G401 (cell line): ENCODE measurements at places on chromosomes 12 and 14. TPM values are rescaled to one million over a fixed set of nuclear protein-coding genes. Genes with fewer than 3 reads are reported as not detected.

CRY1 gene
- total RNA-seq: 142 and 152 TPM in 2 replicates

WNT1 gene
- not detected in 2 replicates for total RNA-seq

UNC79 gene
- 0.44 TPM in 1 of 2 replicates, not detected in the other for total RNA-seq

DNA sequence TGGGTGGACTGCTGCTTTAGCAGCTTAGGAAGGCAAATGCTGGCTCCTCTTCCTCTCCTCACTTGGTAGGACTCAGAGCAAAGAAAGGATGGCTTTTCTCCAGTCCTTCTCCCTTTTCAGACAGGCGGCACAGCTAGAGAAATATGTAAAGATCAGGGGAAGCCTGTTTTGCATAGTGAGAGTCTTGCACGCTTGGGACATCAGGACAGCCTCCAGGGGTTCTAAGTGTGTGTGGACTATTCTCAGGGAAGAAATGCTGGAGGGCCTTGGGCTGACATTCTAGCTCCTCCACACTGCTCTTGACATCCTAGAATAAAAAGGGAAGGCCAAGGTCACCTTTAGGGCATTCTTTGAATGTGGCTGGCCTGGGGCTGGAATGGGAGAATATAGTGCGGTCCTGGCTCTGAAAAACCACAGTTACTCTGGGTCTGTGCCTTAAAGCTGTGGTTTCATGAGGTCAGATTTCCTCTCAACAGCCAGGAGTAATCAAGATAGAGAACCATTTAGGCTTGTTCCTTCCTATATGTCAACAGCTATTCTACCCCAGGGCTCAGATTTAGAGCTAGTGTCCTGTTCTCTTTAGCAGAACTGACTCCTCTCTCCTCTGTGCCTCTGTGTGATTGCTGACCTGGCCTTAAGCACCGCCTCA, 24.3 kb downstream of the CMA1 start:
- no peak for DNase-seq

DNA sequence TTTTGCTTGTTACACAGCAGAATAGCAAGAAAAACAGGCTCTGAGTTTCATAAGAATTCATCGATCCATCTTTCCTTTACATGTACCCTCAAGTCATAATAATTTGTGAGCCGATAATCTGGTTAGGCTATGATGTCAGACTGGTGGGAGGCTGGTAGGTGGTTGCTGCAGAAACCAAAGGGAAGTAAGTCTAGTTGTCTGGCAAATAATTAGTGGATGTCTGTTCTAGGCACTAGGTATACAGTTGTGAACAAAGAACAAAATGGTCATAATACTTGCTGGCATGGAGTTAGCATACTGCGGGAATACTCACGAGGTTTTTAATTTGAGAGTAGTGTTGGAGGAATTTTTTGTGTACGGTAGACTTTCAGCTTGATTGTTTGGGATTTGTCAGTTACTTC, 8.8 kb downstream of the SUSD6 start:
- DNase-seq: peak; percentile 40

DNA sequence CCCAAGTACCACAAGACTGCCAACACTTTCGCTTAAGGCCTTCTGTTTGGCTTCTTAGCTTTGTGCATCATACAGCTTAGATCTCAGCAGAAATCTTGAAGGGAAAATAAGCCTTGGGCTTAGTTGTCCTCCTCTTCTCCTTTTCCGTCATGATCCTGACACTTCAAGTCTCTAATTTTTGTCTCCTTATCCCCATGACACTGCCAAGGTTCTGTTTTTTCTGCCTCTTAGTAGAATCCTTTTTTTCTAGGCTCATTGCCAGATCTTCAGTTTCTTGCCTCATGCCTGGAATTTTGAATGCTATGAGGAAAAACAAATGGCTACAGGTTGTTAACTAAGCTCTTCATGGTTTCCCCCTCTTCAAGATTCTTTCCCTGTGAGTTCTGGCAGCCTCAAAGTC, 450.4 kb downstream of the LRFN5 start:
- DNase-seq: no peak

GRCh38 chr12:115209230-115209629, 525.3 kb upstream of the TBX3 start:
- DNase-seq: peak; percentile 10

DNA sequence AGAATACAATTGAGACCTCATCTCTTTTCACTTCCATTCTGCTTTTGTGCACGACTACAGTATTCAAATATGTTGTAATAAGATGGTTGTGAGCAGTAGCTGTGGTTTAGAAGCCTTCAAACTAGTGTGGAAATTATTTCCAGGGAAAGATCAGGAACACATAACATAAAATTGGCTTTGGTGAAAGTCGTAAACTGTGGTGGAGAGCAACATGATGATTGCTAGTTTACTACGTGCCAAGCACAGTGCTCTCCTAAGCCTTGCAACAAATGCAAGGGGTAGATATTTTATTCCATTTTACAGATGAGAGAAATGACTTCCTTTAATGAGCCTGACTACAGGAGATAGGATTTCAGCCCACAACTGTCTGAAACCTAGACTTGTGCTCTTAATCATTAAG, 172.4 kb upstream of the LMNTD1 start:
- DNase-seq: no peak

GRCh38 chr12:12008931-12009611, 61.7 kb upstream of the BCL2L14 start:
- no peak for DNase-seq

- no peak for DNase-seq
Observed at GRCh38 chr12:89225401-89225800, 126.9 kb downstream of the DUSP6 start.

DNA sequence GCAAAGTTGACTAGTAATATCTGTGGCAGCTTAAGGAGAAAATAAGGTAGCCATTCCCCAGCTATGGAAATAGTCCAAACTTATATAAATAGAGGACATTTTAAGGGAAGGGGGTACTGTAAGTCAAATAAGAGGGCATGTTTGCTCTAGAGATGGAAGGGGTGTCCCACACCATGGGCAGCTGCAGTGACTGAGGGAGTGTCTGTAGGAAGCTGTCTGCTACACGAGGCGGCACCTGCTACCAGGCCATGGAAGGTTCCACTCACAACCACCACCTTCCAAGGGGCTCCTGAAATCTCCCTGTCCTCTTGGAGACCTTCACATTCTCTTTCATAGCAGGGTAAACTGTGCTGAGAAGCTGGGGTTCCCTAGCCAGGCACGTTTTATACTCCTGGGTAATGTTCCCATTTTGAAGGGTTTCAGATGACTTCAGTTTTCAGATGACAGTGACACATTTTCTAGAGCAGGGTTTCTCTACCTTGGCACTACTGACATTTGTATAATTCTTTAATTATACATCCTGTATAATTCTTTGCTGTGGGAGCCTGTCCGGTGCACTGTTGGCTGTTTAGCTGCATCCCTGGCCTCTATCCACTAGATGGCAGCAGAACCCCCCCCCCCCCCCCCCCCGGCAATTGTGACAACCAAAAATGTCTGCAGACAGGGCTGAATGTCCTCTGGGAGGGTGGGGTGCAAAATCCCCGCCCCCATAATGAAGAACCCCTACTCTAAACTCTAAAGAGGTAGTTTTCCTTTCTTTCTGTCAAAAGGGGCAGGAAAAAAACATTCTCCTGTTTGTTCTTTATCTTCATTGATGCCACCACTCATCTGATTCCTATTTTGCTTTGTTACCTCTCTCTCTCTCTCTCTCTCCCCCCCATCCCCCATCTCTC, 11.6 kb upstream of the SMCO2 start:
- DNase-seq: peak; percentile 5

DNA sequence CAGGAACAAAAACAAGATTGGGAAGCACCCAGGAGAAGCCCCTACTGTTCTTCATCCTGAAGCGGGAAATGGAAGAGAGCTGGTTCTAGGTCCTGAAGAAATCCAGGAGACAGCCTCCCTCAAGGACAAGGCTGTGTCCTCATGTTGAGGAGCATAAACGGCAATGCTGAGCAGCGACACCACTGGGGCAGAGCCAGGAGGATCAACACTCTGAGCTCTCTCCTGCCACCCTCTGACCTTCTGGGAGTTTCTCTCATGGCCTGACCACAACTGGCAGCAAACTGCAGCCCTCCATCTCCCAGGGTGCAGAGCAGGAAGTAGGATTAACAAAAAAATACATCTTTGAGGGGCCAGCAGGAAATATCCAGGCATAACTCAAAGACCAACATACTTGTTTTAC, 1292.2 kb upstream of the TMEM132C start:
- no peak for DNase-seq
